Pancreas (tissue), 10 donors: ENCODE measurements at places on chromosomes 4 and X.

GRCh38 chr4:84220990-84221389, 278.1 kb downstream of the NKX6-1 start:
- no peak for DNase-seq

GRCh38 chr4:10947898-10948297, 263.3 kb upstream of the CLNK start:
- no peak for DNase-seq

DNA sequence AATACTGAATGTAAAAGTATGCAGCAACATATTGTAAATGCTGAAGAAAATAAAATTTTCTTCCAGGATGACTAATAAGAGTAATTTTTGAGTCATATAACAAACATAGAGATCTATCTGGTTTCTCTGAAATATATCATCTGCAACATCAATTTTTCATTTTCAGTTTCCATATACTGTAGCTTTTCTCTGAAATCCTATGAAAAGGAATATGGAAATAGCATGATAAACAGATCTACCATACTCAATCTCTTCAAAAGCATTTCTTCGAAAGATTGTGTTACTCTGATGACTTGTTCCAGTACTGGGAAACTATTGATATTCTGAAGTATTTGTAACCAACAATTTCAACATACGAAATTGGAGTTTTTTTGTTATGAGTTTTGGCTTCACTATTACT, 1156.7 kb downstream of the FAM133A start:
- DNase-seq = no peak

DNA sequence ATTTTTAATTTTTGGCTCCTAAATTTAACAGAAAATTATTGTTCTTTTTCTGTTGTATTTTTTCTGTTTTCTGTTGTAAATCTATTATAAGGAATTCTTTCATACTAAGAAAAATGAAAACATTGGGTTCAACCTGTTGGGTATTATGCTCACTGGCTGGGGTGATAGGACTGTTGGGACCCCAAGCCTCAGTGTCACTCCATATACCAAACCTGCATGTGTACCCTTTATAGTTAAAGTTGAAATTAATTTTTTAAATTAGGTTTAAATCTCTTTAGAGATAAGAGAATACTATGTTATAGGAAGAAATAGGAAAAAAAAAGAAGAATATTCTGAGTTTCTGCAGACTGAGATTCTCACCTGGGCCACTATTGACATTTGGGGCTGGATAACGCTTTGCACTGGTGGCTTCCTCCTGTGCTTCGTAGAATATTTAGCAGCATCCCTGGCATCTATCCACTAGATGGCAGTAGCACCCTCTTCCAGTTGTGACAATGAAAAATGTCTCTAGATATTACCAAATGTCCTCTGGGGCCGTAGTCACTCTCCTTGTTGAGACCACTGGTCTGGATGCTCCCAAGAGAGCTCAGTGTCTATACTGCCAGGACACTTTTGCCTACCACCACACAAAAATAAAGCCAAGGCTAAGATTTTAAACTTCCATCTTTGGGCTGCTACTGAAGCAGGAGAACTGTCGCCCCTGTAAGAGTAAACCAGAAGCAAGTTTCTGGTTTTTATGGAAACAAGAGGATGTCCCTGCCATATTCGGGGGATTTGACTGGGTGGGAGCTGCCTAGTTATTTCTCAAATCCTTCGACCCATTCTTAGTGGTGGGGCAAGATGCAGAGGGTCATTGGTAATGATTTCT, 22.4 kb upstream of the CLTRN start:
- peak; percentile 57 for DNase-seq

DNA sequence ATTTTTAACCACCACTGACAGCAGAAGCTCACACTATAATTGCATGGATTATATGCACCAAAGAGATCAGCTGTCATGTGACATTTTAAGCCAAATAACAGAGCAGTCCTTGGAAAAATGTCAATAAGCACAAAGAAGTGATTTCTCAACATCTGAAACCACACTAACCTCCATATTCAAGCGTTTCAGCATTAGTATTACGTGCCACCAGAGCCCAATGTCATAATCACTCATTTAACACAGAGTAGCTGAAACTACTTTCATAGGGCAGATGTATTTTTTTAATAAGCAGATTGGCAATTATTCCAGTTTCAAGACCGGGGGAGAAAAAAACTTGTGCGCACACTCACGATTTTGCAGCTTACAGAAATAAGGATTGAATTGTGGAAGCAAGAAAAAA, 76.6 kb downstream of the SH3KBP1 start:
- no peak for DNase-seq

DNA sequence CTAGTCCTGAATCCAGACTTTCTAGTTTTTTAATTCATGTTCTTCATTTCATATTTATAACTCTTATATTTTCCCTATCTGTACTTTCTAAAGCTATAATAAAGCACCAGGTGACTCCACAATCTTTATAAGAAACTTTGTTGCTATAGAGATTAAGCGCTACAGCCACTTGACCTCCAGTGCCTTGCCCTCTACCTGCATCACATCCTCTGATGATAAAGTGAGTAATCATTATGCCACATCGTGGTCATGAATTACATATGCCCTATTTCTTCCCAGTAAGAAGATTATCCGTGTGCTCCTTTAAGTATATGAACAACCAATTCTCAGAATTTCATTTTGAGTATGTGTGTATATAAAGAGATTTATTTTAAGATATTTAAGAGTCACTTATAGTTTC, 6.8 kb upstream of the DYNLT3 start:
- DNase-seq = no peak

DNA sequence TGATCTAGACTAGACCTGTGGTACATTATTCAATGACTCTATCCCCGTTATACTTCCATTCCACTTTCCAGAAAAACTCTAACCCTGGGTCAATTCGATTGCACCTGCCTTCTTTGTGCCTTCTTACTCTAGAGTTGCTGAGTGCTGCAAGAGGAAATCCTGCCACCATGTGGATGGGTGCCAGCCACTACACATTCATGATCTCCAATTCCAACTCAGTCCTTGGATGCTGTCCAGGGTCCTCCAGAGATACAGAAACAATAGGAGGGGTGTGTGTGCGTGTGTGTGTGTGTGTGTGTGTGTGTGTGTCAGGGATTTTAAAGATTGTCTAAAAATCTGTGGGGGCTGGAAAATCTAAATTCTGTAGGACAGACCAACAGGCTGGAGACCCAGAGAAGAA, 42.9 kb upstream of the INTS6L start:
- peak; percentile 55 for DNase-seq

DNA sequence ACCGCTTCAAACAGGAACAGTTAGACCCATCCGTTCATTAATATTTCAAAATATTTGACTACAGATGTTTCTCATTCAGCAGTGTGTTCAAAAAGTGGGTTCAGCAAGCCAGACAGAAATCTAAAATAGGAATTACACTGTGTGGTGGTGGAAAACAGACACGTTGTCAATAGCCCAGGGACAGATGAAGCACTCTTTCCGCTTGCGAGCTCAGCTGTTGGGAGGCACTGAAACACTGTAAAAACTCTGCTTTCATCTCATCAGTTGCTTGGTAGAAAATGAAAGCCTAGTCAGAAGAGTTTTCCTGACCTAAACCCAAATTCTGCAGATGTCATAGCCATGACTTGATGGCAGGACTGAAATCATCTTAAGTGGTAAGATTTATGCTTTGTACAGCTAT, 38.5 kb downstream of the LRP2BP start:
- DNase-seq = no peak

DNA sequence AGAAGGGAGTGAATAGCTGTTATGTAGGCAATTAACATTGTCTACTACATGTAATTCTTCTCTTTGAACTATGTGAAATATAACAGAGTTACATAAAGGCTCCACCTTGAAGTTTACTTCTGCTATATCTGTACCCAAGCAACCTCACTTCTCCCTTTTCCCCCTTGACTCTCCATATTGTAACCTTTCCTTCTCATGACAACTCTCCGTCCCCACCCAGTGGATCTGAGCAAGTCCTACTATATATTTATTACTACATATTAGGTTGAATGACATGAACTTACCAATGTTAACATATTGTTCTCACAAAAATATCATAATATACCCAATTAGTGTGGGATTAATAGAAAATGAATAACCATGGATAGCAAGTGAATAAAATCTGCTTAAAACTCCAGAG, 93.2 kb upstream of the ATP8A1 start:
- no peak for DNase-seq

GRCh38 chr4:65019775-65020174, 610.5 kb upstream of the TECRL start:
- no peak for DNase-seq

- no peak for DNase-seq
These were observed 168.3 kb downstream of the TMA16 start for GRCh38 chr4:163662768-163663167.

GRCh38 chrX:153312842-153313241, 8.7 kb downstream of the PNMA6F start:
- no peak for DNase-seq

DNA sequence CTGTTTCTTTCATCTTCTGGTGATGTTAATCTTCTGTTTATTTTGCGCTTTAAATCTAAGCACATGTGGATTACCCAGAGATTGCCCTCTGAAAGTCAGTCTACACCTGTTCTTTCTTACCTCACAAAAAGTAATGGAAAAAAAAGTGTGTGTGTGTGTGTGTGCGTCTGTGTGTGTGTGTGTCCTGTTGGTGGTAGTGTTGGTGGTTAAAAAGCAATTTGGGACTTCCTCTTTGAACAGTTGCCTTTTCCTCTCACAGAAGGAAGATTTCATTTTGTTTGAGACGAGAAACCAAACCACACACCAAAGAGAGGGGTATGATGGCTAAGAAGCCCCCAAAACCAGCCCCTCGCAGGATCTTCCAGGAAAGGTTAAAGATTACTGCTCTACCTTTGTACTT, at the start of gene STAP1:
TSS of gene STAP1 (plus strand) at position 235 of the 400 bp plus-strand sequence. CDS start at position 318, 83 bp downstream.
- DNase-seq = no peak

GRCh38 chr4:67207941-67208441, 337.3 kb downstream of the CENPC start:
- no peak for DNase-seq

DNA sequence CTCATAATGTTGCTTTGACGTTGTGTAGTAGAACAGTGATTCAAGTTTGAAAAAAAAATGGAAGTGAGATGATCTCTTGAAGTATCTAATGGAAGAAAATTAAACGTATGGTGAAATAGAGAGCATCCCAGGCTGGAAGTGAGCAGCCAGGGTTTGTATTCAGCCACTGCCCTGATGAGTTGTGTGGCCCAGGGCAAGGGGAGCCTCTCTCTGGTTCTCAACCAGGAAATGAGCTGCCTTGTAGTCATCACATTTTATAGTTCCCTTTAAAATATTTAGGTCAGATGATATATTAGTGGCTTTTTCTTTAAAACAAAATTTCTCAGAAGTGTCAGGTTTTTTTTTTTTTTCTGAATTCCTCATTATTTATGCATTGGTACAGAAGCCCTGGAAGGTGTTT, 150.3 kb downstream of the GPAT3 start:
- DNase-seq = no peak

- DNase-seq = no peak
These were observed 176.9 kb downstream of the AASDH start for GRCh38 chr4:56210397-56210796.

DNA sequence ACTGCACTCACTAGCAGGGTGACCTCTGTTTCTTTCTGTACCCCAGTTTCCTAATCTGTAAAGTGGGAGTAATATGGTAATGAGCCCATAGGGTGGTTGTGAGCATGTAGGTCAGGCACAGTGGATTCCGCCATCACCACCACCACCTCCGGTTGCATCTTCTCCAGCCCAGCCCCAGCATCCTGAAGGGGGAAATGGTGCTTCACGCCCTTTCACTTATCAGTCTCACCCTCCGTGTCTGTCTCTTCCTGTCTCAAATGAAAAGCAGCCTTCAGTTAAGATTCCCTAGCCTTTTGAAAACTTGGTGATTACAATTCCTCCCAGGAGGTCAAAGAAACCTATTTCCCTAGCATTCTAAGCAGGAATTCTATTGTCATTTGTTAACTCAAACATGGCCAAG, 16.9 kb upstream of the XPNPEP2 start:
- DNase-seq = no peak

- no peak for DNase-seq
These were observed 161.0 kb downstream of the SHOX start for GRCh38 chrX:791479-792034.

DNA sequence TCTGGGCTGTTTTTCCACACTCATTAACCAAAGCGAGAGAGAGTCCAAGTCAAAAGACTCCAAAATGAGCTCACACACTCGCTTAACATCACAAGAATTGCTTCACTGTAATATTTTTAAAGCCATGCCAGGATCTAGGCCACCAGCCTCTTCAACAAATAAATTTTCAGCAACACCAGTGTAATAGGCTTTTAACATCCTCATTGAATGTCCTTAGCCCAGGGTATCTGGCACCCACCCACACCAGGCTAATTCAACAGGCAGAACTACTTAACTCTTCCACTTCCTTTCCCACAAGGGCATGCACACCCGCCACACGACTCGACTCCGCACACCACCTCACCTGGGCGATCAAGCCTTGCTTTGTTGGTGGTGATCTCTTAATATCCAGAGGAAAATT, 34.2 kb downstream of the FAT1 start:
- no peak for DNase-seq

- peak; percentile 50 for DNase-seq
These were observed 8.1 kb upstream of the GSX2 start for GRCh38 chr4:54091637-54092404.

- peak; percentile 83 for DNase-seq
These were observed 28.7 kb upstream of the STOX2 start for GRCh38 chr4:183876268-183876934.

DNA sequence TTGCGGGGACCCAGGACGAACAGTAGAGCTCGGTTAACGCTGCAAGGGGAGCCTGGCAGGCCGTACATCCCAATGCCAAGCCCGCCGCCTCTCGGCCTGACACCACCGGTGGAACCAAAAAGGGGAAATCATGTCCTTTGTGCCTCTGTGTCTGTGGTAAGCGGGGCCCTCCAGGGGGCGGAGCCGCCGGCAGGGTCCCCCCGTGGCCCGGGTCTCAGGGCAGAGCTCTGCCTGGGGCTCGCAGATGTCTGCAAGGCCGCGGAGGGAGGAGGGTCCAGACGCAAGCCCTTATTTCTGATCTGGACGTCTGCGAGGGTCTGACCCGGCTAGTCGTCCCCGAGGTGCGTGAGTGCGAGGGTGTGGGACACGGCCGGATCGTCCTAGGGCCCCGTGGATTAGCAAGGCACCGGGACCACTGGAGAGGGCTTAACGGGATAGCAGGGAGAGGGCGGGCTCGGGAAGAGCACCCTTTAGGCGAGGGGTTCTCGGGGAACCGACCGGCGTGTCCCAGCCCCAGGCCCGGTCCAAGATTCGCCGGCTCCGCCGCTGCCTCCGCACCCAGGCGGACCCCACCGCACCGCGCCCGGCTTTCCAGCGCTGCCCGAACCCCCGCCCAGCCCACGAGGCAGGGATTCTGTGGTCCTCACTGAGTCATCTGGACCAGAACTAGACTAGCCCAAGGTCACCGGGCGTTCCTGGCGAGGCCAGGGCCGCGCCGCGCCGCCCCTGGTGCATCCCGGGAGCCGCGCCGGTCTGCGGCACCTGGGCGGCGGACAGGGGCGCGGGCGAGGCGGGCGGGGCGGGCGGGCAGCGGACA, 863 bp upstream of the FAM193A start:
- peak; percentile 61 for DNase-seq
